Left lung (tissue), 14 donors: ENCODE measurements at places on chromosomes 3 and 15. TPM values are rescaled to one million over a fixed set of nuclear protein-coding genes. Genes with fewer than 3 reads are reported as not detected.

GRCh38 chr3:49161197-49161596 lies 4.9 kb downstream of the CCDC71 start:
- no peak for DNase-seq

DNA sequence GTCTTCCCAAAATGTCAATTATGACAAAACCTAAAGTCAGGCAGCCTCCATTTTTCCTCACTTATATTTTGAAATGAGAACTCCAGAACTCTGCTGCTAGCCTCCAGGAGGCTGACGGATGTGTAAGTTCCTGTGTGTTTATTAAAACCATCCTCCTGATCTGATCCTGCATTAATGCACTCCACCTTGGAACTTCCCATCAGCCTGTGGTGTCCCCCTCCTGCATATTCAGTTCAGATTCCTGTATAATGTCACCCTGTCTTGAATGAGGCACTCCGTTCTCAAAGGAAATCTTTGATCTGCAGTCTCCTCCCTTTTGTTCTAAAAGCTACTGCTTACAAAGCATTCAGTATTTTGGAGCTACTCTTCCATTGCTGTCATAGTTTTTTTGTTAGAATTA lies 318.2 kb upstream of the ONECUT1 start:
- DNase-seq: no peak

The DLEC1 gene
- total RNA-seq: 2.9 TPM

- no peak for DNase-seq
Observed at GRCh38 chr3:152706991-152707713, 127.8 kb upstream of the P2RY1 start.

- DNase-seq: no peak
Observed at GRCh38 chr3:13194285-13195209, 121.3 kb upstream of the IQSEC1 start.

GRCh38 chr3:31322460-31322859 lies 210.3 kb upstream of the STT3B start:
- DNase-seq: no peak

The BCL2A1 gene
- total RNA-seq: 99.2 TPM

- DNase-seq: no peak
Observed at GRCh38 chr3:156246961-156247725, 126.8 kb downstream of the KCNAB1 start.

The BMF gene
- total RNA-seq: 21.2 TPM

GRCh38 chr15:99487337-99487730 lies 78.5 kb upstream of the MEF2A start:
- no peak for DNase-seq

The SLTM gene
- 87.7 TPM for total RNA-seq

The PPP2R3A gene
- total RNA-seq: 8.1 TPM

The GOLGA8G gene
- not detected for total RNA-seq

DNA sequence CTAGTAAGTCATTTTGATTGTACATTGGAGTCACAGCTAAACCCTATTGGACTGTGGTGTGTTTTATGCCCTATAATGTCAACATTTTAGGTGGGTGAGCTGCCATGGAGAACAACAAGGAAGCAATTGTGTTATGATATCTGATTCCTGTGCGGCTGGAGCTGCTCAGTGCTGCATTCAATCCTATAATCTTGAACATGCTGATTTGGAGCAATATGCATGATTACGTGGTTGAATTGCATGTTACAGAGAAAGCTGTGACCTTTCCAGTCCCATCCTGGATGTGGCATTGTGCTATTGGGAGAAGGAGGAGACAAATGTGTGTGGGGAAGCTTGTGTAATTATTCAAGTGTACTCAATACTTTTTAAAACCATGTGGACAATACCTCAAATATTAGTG lies 20.1 kb upstream of the C3orf49 start:
- DNase-seq: no peak

DNA sequence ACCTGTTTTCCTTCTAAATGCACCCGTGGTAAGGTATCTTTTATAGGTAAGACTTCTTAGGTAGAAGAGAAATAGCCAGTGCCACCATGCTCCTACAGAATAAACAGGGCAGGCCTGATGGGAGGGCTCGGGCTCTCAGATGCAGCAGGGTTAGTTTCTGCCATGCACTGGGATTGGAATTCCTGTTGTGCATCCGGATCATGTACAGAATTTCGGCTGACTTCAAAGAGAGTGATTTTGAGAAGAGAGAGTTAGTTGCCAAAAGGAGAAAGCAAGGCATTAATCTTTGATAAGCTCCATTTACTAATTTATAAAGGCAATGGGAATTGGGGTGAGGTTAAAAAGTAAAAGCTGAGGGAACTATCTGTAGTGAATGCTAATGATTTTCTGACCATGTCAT lies 211.2 kb downstream of the WDR72 start:
- DNase-seq: no peak

DNA sequence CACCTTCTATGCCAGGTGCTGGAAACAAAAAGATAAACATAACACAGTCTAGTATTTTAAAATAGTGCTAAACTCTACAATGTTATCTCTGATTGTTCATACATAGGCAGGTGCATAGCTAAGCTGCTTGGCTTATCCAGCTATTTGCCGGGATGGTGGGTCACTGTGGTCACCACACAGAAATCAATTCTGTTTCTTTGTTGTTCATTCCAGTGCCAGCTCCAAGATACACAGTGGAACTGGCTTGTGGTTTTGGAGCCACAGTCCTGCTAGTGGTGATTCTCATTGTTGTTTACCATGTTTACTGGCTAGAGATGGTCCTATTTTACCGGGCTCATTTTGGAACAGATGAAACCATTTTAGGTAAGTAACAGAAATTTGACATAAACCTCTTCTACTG lies 130.2 kb downstream of the IL1RAP start:
- no peak for DNase-seq

GRCh38 chr3:87179642-87180041 lies 47.5 kb upstream of the CHMP2B start:
- DNase-seq: no peak

The MST1R gene
- total RNA-seq: 51.1 TPM

- no peak for DNase-seq
Observed at GRCh38 chr3:183375337-183375736, 53.1 kb downstream of the MCF2L2 start.

DNA sequence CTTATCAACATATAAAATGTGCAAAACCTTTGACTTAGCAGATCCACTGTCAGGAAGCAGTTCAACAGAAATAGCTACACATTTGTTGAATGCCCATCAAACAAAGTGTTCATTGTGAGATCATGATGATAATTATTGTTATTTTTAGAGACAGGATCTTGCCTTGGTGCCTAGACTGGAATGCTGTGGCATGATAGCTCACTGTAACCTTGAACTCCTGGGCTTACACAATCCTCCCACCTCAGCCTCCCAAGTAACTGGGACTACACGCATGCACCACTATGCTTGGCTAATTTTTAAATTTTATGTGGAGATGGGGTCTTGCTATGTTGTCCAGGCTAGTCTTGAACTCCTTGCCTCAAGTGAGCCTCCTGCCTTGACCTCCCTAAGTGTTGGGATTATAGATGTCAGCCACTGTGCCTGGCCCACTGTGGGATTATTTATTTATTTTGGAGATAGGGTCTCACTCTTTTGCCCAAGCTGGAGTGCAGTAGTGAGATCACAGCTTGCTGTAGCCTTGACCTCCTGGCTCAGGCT lies 8.8 kb downstream of the MAP2K5 start:
- DNase-seq: no peak

GRCh38 chr3:50365842-50366220 lies 6.5 kb upstream of the TMEM115 start:
- DNase-seq: peak; percentile 72

- no peak for DNase-seq
Observed at GRCh38 chr3:18808429-18808828, 339.9 kb upstream of the KCNH8 start.

The ATP10A gene
- total RNA-seq: 46.1 TPM

- DNase-seq: no peak
Observed at GRCh38 chr15:74897300-74897701, 7.5 kb downstream of the MPI start.

The RTP2 gene
- total RNA-seq: not detected

The POLG gene
- total RNA-seq: 53.3 TPM

DNA sequence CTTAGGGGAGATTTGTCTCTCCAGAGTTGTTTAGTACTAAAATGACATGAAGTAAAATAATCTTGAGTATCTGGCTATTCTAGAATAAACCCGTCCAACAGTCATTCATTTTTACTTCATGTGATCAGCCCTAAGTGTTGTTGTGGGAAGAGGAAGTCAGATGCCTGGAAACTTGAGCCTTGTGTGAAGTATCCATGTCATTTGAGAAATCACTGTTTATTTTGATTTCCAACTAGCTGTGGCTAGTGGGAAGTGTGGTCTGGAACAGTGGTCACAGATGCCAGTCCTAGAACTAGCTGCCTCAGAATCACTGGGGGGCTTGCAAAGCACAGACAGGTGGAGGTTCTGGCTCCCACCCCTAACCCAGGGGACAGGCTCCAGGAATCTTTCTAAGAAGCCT lies 77.7 kb upstream of the LIMD1 start:
- DNase-seq: no peak

The NTRK3 gene
- 4.5 TPM for total RNA-seq
